ENCODE measurements at places on chromosomes 3 and 15. TPM values are rescaled to one million over a fixed set of nuclear protein-coding genes. Genes with fewer than 3 reads are reported as not detected.

DNA sequence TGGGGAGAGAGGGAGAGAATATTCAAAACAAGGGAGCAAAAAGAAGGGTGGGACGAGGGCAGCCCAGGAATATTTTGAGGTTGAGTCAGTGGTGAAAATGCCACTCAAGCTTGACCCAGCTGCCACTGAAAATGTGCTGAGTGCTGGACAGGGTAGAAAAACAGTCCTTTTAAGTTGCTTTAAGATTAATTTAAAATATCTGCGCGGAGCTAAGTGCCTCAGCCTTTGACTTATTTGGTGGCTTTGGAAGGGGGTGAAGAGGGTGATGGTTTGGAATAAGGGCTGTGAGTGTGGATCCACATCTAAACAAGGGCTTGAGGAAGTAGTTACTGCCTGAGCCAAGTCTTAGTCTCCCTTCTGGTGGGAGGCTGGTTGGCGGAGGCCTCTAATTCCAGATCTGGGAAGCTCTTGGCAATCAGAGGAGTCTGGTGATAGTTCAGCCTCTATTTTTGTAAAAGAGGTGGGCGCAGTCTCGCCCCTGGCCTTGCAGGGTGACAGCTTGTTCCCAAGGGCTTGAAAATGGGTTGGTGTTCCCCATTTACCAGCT is 280.8 kb upstream of the ROPN1 start:
- DNase-seq: no peak

GRCh38 chr3:181613813-181614212 is 97.9 kb upstream of the SOX2 start:
- no peak for DNase-seq

DNA sequence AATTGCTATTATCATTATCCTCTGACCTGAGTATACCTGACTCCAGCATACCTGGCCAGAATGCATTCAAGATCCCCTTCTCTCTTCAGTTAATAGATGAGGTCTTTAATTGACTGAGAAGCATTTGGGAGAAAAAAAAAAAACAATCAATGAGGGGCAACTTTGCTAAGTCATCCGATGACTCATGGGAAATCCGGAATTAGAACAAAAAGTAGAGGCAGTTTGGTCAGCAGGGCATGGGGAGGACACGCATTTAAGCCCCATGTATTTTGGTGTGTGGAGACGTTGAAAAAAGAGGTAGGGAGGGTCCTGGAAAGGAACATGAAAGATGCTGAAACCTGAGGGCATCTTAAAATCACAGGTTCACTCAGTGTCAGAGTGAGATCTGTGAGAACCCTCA is 256.2 kb downstream of the RORA start:
- no peak for DNase-seq

GRCh38 chr15:74906067-74906449 is 593 bp downstream of the FAM219B start:
- DNase-seq: no peak

GRCh38 chr3:136586580-136586979 is 165.6 kb downstream of the STAG1 start:
- no peak for DNase-seq

- no peak for DNase-seq
Observed at GRCh38 chr3:10740954-10741353, 75.1 kb upstream of the SLC6A11 start.

DNA sequence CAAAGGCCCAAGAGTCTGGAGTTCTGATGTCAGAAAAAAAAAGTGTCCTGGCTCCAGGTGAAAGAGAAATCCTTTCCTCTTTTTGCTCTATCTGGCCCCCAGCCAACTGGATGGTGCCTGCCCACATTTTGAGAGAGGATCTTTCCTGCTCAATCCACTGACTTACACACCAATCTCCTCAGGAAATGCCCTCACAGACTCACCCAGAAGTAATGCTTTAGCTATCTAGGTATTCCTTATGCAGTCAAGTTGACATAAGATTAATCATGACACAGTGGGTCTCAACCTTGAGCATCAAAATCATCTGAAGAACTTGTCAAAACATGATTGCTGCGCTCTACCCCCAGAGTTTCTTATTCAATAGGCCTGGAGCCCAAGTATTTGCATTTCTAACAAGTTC is 31.2 kb downstream of the STRIT1 start:
- no peak for DNase-seq

DNA sequence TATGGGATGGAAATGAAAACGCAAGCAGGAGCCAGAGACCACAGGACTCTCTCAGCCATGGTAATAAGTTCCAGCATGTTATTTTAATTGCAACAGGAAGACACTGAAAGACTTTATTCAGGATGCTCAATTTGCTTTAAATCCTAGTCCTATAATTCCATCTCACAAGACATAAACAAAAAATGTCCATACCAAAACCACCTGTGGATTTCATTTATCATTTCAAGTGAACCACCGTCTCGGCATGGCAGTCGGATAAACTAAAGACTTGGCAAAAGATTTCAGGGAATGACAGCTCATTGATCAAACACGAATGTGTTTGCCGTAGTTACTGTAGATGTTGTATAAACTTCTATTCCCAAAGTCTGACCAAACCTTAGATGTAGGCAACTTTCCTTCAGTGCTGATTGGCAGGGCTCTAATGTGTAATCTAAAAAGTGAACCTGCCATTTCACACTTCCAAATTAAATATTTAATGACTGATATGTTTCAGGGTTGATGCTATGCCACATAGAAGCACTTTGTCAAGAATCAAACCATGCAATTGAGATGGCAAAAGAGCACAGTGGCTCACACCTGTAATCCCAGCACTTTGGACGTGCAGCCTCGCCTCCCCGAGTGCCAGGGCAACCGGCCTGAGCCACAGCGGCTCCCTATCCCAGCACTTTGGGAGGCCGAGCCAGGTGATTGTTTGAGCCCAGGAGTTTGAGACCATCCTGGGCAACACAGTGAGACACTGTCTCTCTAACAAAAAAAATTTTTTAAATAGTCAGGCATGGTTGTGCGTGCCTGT is 331.7 kb downstream of the MAGI1 start:
- no peak for DNase-seq

DNA sequence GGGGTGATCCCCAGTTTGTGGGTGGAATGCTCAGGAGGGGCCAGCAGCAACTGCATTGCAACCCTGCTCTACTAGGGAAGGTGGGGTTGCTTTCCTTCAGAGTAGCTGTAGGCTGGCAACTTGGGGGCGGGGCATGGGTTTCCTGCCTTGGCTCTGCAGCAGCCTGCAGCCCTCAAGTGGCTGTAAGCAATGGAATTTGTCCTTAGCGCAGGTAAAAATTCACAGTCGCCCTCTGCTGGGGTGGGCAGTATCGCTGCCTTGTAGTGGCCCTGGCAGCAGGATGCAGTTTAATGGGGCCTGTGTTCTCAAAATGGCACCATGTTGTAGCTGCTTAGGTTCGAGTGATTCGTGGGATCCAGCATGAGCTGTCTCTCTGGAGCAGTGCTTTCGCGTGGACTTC is 29.8 kb downstream of the STT3B start:
- peak; percentile 61 for DNase-seq

- DNase-seq: no peak
Observed at GRCh38 chr3:177335728-177336127, 138.4 kb upstream of the TBL1XR1 start.

DNA sequence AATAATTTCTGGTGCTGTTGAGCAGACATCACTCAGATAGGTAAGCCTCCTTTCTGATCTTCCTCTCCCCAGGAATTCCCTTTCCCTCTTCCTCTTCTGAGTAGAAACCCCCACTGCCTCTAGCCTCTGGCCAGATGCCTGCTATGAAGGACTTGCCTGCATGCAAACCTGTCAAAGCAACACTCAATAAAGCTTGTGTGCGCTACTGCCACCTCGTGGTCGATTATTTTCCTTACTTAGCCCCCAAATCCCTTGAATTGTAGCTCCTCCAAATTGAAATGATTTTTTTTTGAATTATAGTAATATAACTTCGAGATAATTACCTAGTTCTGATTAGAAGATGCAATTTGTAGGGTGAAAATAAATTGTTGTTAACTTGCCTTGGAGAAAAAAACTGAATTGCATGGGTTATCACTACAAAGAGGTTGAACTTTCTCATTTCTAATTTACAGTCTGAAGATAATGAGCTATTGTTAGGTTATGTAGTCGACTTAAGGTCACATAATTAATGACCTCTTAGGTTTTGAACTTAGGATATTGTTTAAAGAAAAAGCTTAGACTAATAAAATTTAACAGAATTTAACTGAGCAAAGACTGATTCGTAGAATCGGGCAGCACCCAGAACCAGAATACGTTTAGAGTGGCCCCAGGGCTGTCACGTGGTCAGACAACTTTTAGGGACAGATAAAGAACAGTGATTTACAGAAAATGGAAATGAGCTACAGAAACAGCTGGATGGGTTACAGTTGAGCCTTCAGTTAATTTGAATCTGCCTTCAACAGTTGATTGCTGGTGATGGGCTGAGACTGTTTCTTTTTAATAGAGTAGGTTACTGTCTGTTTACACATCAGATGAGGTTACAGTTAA is 269.3 kb downstream of the ARPP21 start:
- peak; percentile 61 for DNase-seq

- no peak for DNase-seq
Observed at GRCh38 chr3:51353691-51354090, 31.4 kb upstream of the MANF start.

- DNase-seq: no peak
Observed at GRCh38 chr15:68405378-68406250, 26.3 kb downstream of the ITGA11 start.

GRCh38 chr15:25679492-25679891 is 183.6 kb downstream of the ATP10A start:
- DNase-seq: peak; percentile 40

DNA sequence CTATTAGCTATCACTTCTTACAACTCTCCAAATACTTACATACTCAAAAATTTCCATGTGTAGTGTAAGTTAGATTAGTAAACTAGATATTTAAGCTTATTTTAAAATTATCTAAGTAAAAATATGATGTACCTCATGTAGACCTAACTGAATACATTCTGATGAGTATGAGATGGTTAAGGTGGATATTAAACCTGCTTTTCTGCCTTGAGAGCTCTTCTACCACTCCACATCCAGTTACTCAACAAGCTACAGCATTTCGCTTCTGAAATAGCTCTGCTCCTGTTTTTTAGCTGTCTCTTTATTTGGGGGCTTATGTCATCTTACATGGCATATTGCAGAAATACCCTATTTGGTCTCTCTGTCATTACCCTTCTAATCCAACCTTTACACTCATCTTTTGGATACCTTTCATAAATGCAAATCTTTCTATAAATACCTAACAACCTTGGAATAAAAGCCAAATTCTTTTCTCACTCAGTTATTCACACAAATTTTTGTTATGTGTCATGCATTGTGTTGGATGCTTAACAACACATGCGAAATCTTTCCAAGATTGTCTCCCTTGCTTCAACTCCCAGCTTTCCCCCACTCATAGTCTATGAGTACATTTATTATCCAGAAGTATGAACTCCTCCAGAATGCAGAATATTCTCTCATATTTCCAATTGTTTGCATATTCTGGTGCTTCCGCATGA is 92.0 kb downstream of the ALCAM start:
- no peak for DNase-seq

DNA sequence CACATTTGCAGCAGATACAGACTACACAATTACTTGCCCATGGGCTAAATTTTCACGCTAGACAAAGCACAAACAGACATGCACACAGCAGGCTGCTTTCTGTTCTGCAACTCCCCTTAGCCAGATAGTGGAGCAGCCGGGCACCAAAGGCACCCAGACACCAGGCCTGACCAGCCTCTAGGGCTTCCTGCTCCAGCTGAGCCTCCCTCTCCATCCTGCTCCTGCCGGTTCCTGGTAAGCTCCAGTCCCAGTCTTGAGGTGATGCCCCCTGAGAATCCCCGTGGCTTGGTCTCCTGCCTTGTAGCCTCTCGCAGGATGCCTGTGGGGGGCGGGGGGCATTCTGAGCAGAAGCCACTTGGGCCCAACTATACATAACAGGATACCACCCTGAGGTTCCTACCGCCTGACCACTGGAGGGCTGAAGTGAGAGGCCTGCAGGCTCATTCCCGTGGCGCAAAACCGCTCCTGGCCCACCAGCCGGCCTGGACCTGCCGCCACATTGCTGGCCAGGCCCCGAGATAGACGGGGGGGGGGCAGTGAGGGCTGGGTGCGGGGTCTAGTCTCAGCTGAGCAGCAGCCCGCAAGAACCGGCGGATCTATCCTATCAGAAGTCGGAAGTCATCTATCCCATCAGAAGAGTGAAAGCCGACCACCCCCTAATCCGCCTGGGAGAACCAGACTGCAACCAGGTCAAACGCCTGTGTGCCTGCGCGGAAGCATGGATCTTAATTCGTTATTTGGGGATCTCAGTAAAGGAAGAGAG is 3.9 kb downstream of the FOXL2 start:
- DNase-seq: no peak

- DNase-seq: no peak
Observed at GRCh38 chr3:190086191-190086590, 34.5 kb downstream of the P3H2 start.

DNA sequence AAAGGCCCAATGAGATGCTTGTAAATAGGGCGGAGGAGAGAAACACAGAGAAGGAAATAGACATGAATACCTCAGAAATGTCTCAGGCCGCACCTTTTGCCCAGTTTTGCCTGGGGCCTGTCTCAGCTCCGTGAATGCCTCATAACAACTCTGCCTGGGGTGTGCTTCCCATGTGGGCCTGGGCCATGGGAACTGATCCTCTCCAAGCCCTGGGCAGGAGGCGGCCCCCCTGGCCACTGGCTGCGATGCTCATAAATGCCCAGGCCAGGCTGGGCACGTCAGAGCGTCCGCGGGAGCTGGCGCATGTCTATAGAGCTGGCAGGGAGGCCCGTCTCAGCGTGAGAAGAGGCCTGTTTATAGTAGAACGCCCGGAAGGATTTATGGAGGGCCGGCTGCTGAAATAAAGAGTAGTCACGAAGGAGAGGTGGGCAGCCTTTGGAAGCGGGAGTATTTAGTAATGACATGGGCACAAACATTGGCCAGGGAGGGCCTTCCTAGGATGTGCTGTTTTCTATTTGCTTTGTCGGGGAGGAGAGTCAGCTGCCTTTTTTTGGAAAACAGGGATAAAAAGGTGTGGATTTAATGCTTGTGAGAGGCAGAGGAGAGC is 85.9 kb upstream of the IGF1R start:
- no peak for DNase-seq

- DNase-seq: no peak
Observed at GRCh38 chr3:183427196-183427875, 1.1 kb downstream of the MCF2L2 start.

NEDD4 gene
- 18.4 TPM for total RNA-seq

ZKSCAN7 gene
- 3.6 TPM for total RNA-seq

MFAP1 gene
- 21.0 TPM for total RNA-seq

MTFMT gene
- total RNA-seq: 13.7 TPM

STAG1 gene
- 40.8 TPM for total RNA-seq

C3orf38 gene
- 18.1 TPM for total RNA-seq

TRPM1 gene
- total RNA-seq: not detected

UROC1 gene
- total RNA-seq: not detected

SI gene
- not detected for total RNA-seq
